ENCODE measurements at places on chromosomes 13 and 19. TPM values are rescaled to one million over a fixed set of nuclear protein-coding genes. Genes with fewer than 3 reads are reported as not detected.

- H3K4me3 ChIP-seq, result no peak overlapping the region
- H3K27me3 ChIP-seq, result no peaks in the 10 kb centered on the region
- DNase-seq, result no peak
- no peak overlapping the region for H3K27ac ChIP-seq
- H3K36me3 ChIP-seq, result no peaks in the 10 kb centered on the region
Measured at GRCh38 chr19:35236638-35237400, 8.3 kb upstream of the FAM187B start.

- H3K27ac ChIP-seq, result no peak overlapping the region
- no peak overlapping the region for H3K4me3 ChIP-seq
- H3K36me3 ChIP-seq, result no peaks in the 10 kb centered on the region
- no peak for DNase-seq
- no peaks in the 10 kb centered on the region for H3K4me1 ChIP-seq
Measured at GRCh38 chr19:33706631-33707030, 84.9 kb downstream of the CHST8 start.

DNA sequence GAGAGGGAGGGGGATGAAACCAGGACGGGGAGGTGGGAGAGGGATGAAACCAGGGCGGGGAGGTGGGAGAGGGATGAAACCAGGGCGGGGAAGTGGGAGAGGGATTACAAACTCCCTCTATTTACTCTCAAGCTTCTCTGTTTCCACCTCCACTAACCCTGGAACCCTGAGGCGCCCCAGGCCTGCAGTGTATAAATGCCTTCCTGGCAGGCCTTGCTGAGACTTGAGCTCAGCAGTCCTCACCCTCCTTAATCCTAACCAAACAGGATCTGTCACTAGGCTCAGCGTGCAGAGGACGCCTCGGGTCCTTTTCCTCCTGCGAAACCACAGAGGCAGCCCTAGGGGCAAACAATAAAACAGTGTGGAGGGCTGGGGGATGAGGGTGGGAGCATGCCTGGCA, 32.1 kb upstream of the OR1M1 start:
- H3K27me3 ChIP-seq, result no peaks in the 10 kb centered on the region
- no peaks in the 10 kb centered on the region for H3K36me3 ChIP-seq
- H3K4me3 ChIP-seq, result no peak overlapping the region
- no peak for DNase-seq
- H3K27ac ChIP-seq, result no peak overlapping the region

- DNase-seq, result no peak
- no peaks in the 10 kb centered on the region for H3K4me1 ChIP-seq
- no peaks in the 10 kb centered on the region for H3K36me3 ChIP-seq
- H3K27ac ChIP-seq, result no peak overlapping the region
- no peak overlapping the region for H3K4me3 ChIP-seq
Measured at GRCh38 chr13:104098421-104098820, 1032.2 kb upstream of the SLC10A2 start.

DNA sequence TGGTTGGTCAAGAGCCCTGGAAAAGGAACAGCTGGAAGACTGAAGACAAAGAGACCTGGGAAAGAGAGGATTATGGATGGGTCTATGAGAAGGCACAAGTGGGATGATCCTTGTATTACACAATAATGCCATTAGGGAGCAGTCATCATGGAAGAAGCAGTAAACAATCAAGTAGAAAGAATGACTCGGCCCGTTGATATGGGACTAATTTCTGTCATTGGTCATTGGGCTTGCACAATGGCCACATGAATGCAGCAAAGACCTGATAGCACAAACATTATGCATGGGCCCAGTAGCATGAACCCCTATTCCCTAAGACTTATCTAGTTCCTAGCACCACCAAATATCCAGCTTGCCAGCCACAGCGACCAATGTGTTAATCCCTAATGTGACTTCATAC, 390.3 kb upstream of the ZNF507 start:
- no peak for DNase-seq
- H3K36me3 ChIP-seq, result no peaks in the 10 kb centered on the region
- H3K27me3 ChIP-seq, result no peaks in the 10 kb centered on the region
- H3K27ac ChIP-seq, result no peak overlapping the region
- H3K4me1 ChIP-seq, result peaks cover 4% of the 10 kb centered on the region

GRCh38 chr13:40102854-40103253, 447.4 kb downstream of the COG6 start:
- no peak for DNase-seq
- no peaks in the 10 kb centered on the region for H3K36me3 ChIP-seq
- H3K27ac ChIP-seq, result no peak overlapping the region
- H3K4me3 ChIP-seq, result no peak overlapping the region

DNA sequence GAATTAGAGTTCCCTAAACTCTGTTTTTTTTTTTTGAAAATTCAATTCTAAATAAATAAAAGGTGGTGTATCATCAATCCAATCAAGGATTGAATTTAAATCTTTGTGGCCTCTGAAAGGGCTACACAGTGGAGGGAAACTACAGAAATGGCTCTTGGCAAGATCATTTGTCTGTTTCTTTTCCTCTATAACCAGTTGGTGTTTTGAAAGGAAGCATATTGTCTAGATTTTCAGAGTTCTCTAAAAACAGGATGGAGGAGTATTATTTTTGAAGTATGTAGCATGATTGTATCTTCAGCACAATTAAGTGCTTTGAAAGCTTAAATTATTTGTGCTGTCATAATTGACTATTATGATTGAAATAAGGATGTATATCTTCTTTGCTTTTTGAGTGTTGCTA, 29.8 kb downstream of the WASF3 start:
- no peaks in the 10 kb centered on the region for H3K4me1 ChIP-seq
- H3K27ac ChIP-seq, result no peak overlapping the region
- no peaks in the 10 kb centered on the region for H3K27me3 ChIP-seq
- no peaks in the 10 kb centered on the region for H3K36me3 ChIP-seq

DNA sequence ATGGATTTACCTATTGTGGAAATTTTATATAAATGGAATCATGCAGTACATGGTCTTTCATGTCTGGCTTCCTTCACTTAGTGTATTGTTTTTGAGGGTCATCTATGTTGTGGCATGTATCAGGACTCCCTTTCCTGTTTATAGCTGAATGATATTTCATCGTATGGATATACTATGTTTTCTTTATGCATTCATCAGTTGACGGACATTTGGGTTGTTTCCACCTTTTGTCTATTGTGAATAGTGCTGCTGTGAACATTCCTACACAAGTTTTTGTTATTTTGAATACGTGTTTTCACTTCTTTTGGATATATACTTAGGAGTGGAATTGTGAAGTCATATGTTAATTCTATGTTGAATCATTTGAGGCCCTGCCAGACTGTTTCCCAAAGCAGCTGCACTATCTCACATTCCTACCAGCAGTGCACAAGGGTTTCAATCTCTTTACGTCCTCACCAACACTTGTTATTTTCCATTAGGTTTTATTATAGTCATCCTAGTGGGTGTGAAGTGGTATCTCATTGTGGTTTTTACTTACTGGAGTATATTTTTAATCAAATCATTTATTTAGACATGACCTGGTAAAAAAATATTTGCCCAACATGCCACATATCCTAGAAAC, 262.7 kb downstream of the DLEU7 start:
- H3K4me3 ChIP-seq, result no peak overlapping the region
- no peaks in the 10 kb centered on the region for H3K4me1 ChIP-seq
- DNase-seq, result no peak
- no peaks in the 10 kb centered on the region for H3K27me3 ChIP-seq
- H3K27ac ChIP-seq, result no peak overlapping the region
- no peaks in the 10 kb centered on the region for H3K36me3 ChIP-seq

DNA sequence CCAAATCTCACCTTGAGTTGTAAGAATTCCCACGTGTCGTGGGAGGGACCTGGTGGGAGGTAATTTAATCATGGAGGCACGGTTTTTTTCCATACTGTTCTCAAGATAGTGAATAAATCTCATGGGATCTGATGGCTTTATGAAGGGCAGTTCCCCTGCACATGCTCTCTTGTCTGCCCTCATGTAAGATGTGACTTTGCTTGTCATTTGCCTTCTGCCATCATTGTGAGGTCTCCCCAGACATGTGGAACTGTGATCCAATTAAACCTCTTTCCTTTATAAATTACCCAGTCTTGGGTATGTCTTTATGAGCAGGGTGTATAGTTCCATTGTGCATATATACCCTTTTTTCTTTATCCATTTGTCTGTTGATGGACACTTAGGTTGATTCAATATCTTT, 13.1 kb downstream of the SCEL start:
- no peaks in the 10 kb centered on the region for H3K4me1 ChIP-seq
- DNase-seq, result no peak
- no peak overlapping the region for H3K4me3 ChIP-seq
- no peak overlapping the region for H3K27ac ChIP-seq
- H3K36me3 ChIP-seq, result no peaks in the 10 kb centered on the region

- peaks cover 50% of the 10 kb centered on the region for H3K4me1 ChIP-seq
- H3K4me3 ChIP-seq, result no peak overlapping the region
- H3K36me3 ChIP-seq, result no peaks in the 10 kb centered on the region
Measured at GRCh38 chr19:42249149-42249750, 5.7 kb downstream of the ERF start.

DNA sequence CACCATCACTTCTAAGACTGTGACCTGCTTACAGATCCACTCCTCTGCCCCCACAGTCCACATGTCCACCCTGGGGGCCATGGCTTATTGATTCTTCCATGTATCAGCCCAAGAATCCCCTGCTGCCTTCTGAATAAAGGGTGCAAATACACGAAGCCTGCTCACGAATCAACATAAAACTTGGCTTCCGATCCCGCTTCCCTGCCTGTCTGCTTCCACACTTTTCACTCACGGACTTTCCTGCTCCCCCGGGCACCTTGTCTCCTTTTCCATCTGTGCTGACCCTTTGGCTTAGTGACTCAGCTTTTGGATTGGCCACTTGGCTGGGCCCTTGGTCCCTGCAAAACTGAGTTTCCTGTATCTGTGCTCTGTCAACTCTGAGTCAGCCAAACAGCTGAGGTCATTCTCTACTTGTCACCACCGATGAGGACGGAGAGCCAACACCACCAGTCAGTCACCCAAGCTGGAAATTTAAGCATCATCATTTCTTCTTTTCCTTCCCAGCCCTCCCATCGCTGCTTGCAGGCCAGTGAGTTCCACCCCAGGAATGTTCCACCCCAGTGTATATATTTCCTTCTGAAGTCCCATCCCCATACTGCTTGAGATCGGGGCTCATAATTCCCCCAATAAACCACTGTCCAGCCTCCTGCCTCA, 11.4 kb upstream of the USP12 start:
- H3K27ac ChIP-seq, result no peak overlapping the region
- no peak overlapping the region for H3K4me3 ChIP-seq
- no peaks in the 10 kb centered on the region for H3K36me3 ChIP-seq
- H3K4me1 ChIP-seq, result peaks cover 9% of the 10 kb centered on the region
- H3K27me3 ChIP-seq, result no peaks in the 10 kb centered on the region

DNA sequence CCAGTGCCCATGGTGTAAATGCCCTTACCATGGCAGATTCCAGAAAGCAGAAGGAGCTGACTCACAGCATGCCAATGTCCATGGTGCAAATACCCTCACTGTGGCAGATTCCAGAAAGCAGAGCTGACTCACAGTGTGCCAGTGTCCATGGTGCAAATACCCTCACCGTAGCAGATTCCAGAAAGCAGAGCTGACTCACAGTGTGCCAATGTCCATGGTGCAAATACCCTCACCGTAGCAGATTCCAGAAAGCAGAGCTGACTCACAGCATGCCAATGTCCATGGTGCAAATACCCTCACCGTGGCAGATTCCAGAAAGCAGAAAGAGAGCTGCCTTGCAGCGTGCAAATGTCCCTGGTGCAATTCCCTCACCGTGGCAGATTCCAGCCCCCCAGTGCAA, 163.8 kb upstream of the SOX1 start:
- H3K36me3 ChIP-seq, result no peaks in the 10 kb centered on the region
- H3K4me3 ChIP-seq, result no peak overlapping the region
- no peak overlapping the region for H3K27ac ChIP-seq
- no peak for DNase-seq
- H3K4me1 ChIP-seq, result no peaks in the 10 kb centered on the region

DNA sequence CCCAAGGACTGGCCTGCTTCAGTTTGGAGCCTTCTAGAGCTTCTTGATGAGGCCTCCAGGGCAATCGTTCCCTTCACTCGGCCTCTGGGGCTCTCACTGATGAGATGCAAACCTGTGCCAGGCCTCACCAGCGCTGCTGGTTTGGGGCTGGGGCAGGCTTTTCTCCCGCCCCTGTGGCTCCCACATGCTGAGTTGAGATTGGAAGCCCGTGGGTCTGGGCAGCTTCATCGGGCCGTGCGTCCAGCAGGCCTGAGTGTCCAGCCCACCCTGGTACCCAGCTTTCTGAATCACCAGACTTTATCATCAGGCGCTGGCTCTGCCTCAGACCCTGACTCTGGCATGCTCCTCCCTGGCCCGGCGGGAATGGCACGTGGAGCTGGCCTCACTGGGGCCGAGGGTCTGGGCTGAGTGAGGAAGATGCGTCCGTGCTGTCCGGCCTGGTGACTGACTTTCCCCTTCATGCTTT, 4.3 kb downstream of the CALM3 start:
- peaks cover 82% of the 10 kb centered on the region for H3K4me1 ChIP-seq
- DNase-seq, result peak; percentile 12
- peaks cover 51% of the 10 kb centered on the region for H3K36me3 ChIP-seq
- peak overlapping the region; percentile 6 for H3K4me3 ChIP-seq

GRCh38 chr13:106551751-106552150, 16.2 kb downstream of the ARGLU1 start:
- no peak for DNase-seq
- no peak overlapping the region for H3K27ac ChIP-seq
- H3K4me1 ChIP-seq, result no peaks in the 10 kb centered on the region
- no peaks in the 10 kb centered on the region for H3K27me3 ChIP-seq

DNA sequence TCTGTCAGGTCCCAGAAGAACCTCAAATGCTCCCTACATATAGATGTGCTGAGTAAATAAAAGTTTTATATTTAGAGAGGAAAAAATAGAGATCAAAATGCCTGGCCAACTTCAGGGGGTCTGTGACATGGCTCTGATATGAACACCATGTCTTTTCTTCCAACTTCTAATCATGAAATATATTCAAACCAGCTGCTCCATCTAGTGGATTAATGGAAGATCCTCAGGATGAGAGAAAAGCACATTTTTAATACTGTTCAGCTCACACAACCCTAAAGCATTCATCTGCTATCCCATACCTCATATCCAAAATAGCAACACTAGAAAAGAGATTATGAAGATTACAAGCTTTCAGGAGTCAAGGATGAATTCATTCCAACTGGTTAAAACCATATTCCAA, 56.0 kb upstream of the DOCK9 start:
- no peak overlapping the region for H3K27ac ChIP-seq
- DNase-seq, result no peak
- no peaks in the 10 kb centered on the region for H3K27me3 ChIP-seq
- no peaks in the 10 kb centered on the region for H3K36me3 ChIP-seq

DNA sequence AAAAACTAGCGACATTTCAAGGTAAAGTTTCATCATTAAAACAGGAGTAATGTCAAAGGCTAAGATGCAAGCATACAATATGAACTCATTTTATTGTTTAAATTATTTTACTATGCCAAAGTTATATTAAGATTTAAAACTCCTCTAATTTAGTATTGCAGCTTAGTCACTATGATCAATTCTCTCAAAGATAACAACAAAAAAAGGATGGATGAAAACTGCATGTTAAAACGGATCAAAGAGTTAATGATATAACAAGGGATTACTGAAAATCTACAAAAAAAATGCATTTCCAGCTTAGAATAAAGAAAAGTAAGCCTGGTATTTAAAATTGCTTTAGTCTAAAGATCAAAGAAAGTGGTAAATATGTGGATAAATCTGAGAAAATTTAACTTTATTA, 587.8 kb upstream of the PCDH20 start:
- H3K4me1 ChIP-seq, result no peaks in the 10 kb centered on the region
- no peaks in the 10 kb centered on the region for H3K36me3 ChIP-seq
- H3K27ac ChIP-seq, result no peak overlapping the region
- DNase-seq, result no peak

- no peaks in the 10 kb centered on the region for H3K27me3 ChIP-seq
- H3K4me3 ChIP-seq, result no peak overlapping the region
- H3K36me3 ChIP-seq, result peaks cover 7% of the 10 kb centered on the region
- DNase-seq, result no peak
- H3K4me1 ChIP-seq, result peaks cover 4% of the 10 kb centered on the region
Measured at GRCh38 chr19:35278578-35279284, 3.6 kb upstream of the HAMP start.

The CRX gene
- not detected for total RNA-seq

The ZNF99 gene
- 0.39 TPM for total RNA-seq

The GPC6 gene
- 21.9 TPM for total RNA-seq

The CNOT3 gene
- total RNA-seq, result 30.3 TPM
